A549 treated with Hydrocortisone at 1 μM for 4 hours (cell line): ENCODE measurements at places on chromosomes 7 and 10. TPM values are rescaled to one million over a fixed set of nuclear protein-coding genes. Genes with fewer than 3 reads are reported as not detected.

The CRYGN gene
- not detected in 5 replicates for total RNA-seq

The SAP25 gene
- 0.18 to 0.85 TPM (median 0.21 TPM) in 4 of 5 replicates, not detected in the other for total RNA-seq

The ALOX5 gene
- total RNA-seq, result 0.20 to 0.62 TPM (median 0.30 TPM) in 5 replicates

The PDGFA gene
- 28.9 to 34.4 TPM (median 31.5 TPM) in 5 replicates for total RNA-seq

The SOSTDC1 gene
- not detected in 5 replicates for total RNA-seq

The DRGX gene
- 0.03 to 0.08 TPM (median 0.06 TPM) in 3 of 5 replicates, not detected in the others for total RNA-seq

The ADRA2A gene
- 0.06 to 0.11 TPM (median 0.07 TPM) in 4 of 5 replicates, not detected in the other for total RNA-seq

The ASB4 gene
- 0.20 to 0.45 TPM (median 0.26 TPM) in 5 replicates for total RNA-seq

The OR2A42 gene
- total RNA-seq, result not detected in 5 replicates

The LIPF gene
- total RNA-seq, result 0.06 TPM in 1 of 5 replicates, not detected in the others

The UTF1 gene
- total RNA-seq, result 0.10 TPM in 1 of 5 replicates, not detected in the others

The OPALIN gene
- not detected in 5 replicates for total RNA-seq

The ABLIM1 gene
- 29.7 to 49.0 TPM (median 37.6 TPM) in 5 replicates for total RNA-seq

The SPOCK2 gene
- 0.29 to 0.53 TPM (median 0.37 TPM) in 5 replicates for total RNA-seq

The FAM25G gene
- 0.85 to 1.5 TPM (median 1.1 TPM) in 3 of 5 replicates, not detected in the others for total RNA-seq

The PRLHR gene
- not detected in 5 replicates for total RNA-seq

The MEIG1 gene
- 0.43 to 0.91 TPM (median 0.90 TPM) in 5 replicates for total RNA-seq

The SORCS1 gene
- total RNA-seq, result not detected in 5 replicates

The DDC gene
- total RNA-seq, result 0.54 to 1.3 TPM (median 0.85 TPM) in 5 replicates

The OR6V1 gene
- total RNA-seq, result not detected in 5 replicates

The ANXA11 gene
- total RNA-seq, result 140 to 219 TPM (median 210 TPM) in 5 replicates

The MACROH2A2 gene
- 22.8 to 31.5 TPM (median 25.3 TPM) in 5 replicates for total RNA-seq

The OPN1SW gene
- total RNA-seq, result not detected in 5 replicates

The SDK1 gene
- total RNA-seq, result 0.37 to 0.61 TPM (median 0.45 TPM) in 5 replicates

The TSPAN14 gene
- 108 to 140 TPM (median 131 TPM) in 5 replicates for total RNA-seq

The FAM25A gene
- total RNA-seq, result 0.50 to 0.52 TPM in 2 of 5 replicates, not detected in the others

The HOXA10 gene
- 5.4 to 7.8 TPM (median 6.3 TPM) in 5 replicates for total RNA-seq

The GIMAP7 gene
- not detected in 5 replicates for total RNA-seq

The STEAP1 gene
- total RNA-seq, result 14.6 to 17.1 TPM (median 16.1 TPM) in 5 replicates

The ARMC3 gene
- total RNA-seq, result 0.38 to 0.83 TPM (median 0.55 TPM) in 5 replicates

The HTR7 gene
- total RNA-seq, result 0.12 to 0.24 TPM (median 0.17 TPM) in 5 replicates

The AKR1C8 gene
- not detected in 5 replicates for total RNA-seq

The INTS1 gene
- total RNA-seq, result 44.6 to 56.8 TPM (median 51.8 TPM) in 5 replicates

The SLC39A12 gene
- total RNA-seq, result not detected in 5 replicates

The AKR1C3 gene
- 1,013 to 1,273 TPM (median 1,197 TPM) in 5 replicates for total RNA-seq

The GRID2IP gene
- 0.02 TPM in 1 of 5 replicates, not detected in the others for total RNA-seq

The NDUFA5 gene
- total RNA-seq, result 29.9 to 42.4 TPM (median 33.4 TPM) in 5 replicates

The STX1A gene
- total RNA-seq, result 68.6 to 73.4 TPM (median 71.1 TPM) in 5 replicates
